ENCODE measurements at places on chromosomes 16 and 17. TPM values are rescaled to one million over a fixed set of nuclear protein-coding genes. Genes with fewer than 3 reads are reported as not detected.

DNA sequence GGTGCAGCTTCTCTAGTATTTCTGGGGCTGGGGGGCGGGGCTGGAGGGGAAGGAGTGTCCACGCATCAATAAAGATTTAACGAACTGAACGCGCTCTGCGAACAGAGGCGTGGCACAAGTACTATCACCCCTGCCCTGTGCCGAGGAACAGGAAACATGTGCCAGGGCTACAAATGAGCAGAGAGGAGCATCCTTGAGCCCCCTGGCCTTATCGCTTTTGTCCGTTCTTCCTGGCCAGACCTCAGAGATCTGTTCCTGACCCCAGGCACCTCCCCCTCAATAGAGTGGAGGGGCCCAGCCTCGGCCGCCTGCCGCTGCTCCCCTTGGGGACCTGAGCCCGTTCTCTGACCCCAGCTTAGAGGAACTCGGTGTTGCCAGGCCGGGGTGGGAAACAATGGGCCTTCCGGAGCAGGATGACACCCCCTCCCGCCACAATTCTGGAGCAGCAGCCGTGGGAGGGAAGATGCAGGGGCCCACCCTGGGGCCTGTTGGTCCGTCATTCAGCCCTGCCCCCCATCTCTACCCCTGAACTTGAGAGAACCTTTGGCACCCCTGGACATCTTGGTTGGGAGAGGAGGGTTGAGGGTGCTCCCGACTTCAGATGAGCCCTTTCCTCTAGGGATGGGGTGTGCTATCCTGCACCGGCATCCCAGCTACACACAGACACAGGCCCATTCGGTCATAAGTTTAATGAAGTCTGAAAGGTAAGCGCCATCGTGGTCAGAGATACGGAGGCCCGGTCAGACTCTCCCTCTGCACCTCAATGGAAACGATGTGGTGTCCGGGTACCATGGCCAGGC is 1.1 kb downstream of the NAA38 start:
- peaks cover 7% of the 10 kb centered on the region for H3K36me3 ChIP-seq
- peaks cover 27% of the 10 kb centered on the region for H3K4me1 ChIP-seq
- peak overlapping the region; percentile 87 for H3K27ac ChIP-seq

GRCh38 chr17:393806-394717 is 41.5 kb upstream of the RPH3AL start:
- peaks cover 3% of the 10 kb centered on the region for H3K27me3 ChIP-seq
- no peak overlapping the region for H3K4me3 ChIP-seq
- DNase-seq = no peak
- H3K4me1 ChIP-seq = peaks cover 10% of the 10 kb centered on the region

GRCh38 chr16:28231763-28232162 is 20.0 kb upstream of the XPO6 start:
- no peak overlapping the region for H3K27ac ChIP-seq
- H3K4me3 ChIP-seq = no peak overlapping the region
- no peaks in the 10 kb centered on the region for H3K27me3 ChIP-seq
- no peak for DNase-seq
- no peaks in the 10 kb centered on the region for H3K36me3 ChIP-seq

- DNase-seq = no peak
- H3K27ac ChIP-seq = no peak overlapping the region
- no peaks in the 10 kb centered on the region for H3K4me1 ChIP-seq
- no peaks in the 10 kb centered on the region for H3K27me3 ChIP-seq
These were observed 110.4 kb downstream of the SPAG9 start for GRCh38 chr17:51010173-51010675.

GRCh38 chr16:1282324-1282973 is 26.6 kb downstream of the TPSD1 start:
- no peak for DNase-seq
- H3K27ac ChIP-seq = no peak overlapping the region
- no peak overlapping the region for H3K4me3 ChIP-seq
- no peaks in the 10 kb centered on the region for H3K27me3 ChIP-seq
- H3K4me1 ChIP-seq = no peaks in the 10 kb centered on the region
- no peaks in the 10 kb centered on the region for H3K36me3 ChIP-seq

DNA sequence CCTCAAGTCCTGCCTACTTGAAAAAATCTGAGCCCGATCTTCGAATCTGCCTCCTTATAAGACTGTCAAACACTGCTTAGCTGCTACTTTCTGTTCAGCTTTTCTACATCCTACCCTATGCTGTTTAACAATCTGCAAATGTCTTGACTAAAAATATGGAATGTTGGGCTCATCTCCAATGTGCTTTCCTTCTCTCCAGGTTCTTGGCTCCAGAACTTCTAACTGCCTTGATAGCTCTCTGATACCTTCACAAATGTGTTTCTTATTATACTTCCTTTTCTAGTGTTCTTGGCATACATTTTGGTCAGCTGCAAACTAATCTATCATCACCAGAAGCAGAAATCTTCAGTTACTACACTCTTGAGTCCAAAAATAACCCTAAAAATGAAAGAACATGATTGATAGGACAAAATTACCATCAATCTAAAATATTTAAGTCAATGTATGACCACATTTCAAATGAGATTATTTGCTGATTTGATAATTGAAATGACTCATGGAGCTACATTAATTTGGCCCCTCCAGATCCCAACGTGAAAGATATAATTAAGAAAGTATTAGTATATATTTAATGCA is 372.3 kb upstream of the MON1B start:
- no peak for DNase-seq
- H3K4me1 ChIP-seq = no peaks in the 10 kb centered on the region
- no peak overlapping the region for H3K27ac ChIP-seq
- no peaks in the 10 kb centered on the region for H3K27me3 ChIP-seq
- H3K36me3 ChIP-seq = no peaks in the 10 kb centered on the region
- no peak overlapping the region for H3K4me3 ChIP-seq

Gene PMFBP1
- 5.1 TPM for total RNA-seq

Gene MSL1
- total RNA-seq = 96.8 TPM
